ENCODE measurements at places on chromosomes 4 and X.

DNA sequence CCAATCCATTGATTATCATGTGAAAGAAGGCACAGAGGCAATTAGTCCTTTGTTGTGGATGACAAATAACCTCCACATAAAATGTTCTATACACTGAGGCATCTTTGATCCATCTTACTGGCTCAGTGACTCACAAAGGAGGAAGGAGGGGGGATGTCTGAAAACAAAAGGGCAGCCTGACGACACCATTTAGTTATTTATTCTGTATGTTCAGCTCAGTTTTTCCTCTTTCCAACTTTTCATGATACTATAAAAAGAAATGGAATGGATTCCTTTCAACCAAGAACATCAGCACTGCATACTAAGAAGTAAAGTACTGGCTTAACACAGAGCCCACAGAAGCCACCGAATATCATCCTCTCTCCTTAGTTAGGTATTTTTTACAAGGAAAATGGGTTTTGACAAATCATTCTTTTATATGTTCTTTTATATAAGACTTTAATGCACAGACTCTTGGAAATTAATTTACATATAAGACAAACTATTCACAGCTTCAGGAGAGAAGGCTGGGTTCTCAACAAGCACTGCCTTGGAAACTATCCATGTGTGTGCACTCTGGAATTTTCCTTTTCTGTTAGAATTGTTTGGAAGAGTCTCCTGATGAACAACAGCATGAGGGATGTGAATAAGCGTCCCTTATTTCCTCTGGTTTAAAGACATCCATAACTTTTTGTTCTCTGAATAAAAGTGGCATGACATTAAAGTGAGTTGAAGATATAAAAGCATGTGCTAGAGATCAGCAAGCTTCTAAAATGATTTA lies 135.6 kb downstream of the TSPAN5 start:
- no peak for DNase-seq

DNA sequence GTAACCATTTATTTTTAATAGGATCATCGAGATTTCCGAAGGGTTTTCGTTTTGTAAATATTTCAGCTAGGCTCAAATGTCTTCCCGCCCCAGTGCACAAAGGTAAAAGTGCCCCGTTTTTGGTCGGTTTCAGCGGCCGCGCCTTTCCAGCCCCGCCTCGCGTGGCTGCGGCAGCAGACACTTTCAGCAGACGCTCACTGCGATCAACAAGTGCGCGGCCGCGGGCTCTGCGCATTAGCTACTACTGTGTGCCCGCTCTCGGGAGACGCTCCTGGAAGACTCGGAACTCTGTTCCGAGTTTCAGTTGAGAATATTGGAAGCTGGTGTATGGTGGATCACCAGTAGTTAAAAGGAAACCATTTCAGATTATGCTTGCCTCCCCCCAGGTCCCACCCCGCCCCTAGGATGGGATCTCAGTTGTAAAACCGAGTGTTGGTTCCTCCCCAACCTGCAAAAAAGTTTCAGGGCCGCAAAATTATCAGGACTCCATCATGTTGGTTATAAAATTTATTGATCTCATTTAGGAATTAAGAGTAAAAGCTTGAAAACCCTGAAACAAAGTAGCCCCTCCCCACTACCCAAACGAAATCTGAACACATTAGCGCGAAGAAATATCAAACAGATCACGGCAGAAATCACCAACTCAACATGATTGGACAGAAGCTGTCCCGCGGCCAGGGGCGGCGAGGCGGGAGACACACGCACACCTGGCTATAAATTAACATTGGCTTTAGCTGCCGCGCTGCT lies 2.2 kb downstream of the SOX3 start:
- DNase-seq = no peak

DNA sequence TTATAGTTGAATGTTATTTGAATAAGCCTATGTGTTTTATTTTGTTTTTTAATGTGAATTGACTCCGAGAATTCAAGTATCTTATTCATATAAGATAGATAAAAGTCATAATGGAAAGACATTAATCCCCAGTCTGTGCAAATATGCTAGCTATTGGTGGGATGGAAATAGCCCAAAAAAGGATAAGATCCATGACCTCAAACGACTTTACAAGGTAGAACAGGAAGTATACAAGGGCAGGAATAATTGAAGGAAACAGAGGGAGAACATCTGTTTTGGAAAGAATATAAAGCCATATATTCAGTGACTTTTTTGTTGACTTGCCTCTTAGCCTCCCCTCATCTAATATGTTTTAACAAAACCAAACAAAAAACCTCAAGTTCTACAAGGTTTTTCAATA lies 9.0 kb downstream of the ABCE1 start:
- DNase-seq = no peak

DNA sequence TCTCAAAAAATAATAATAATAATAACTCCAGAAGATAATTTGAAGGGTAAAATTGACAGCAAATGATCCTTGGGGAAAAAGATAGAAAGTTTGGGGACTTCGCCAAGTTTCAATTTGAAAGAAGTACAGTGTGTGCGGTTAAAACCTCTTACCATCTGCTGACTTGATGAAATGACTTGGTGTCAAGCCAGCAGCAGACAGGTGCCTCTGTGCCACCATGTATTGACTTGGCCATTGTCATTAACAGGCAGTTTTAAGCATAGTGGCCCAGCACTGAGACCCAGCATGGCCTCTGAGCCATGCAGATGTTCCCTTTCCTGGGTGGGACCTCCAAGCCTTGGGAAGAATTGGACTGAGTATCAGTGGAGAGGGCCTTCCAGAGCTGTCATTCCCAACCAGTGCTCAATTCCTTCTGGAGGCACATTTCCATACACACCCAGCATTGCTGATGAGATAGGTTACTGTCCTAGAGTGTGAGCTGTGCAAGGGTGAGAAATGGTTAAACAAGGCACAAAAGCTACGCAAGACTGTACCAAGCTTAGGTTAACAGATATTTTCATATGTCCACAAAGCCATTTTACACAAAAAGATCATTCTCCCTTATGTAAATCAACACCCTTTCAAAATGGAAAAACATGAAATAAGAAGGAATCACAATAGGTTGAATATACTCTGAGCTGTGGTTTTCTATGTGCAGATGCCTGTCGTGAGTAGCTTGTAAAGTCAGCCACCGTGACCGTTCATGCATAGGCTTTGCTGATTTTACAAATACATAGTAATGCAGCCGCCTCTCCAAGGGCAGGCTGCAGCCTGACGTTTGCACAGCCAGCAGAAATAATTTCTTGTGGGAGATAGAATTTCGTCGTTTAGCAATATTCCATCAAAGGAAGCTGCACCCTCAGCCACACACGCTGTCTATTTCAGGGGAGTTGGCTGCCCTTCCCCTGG lies 59.4 kb upstream of the FBXW7 start:
- DNase-seq = no peak

- no peak for DNase-seq
Measured at GRCh38 chr4:78432896-78433295, 118.7 kb upstream of the ANXA3 start.

DNA sequence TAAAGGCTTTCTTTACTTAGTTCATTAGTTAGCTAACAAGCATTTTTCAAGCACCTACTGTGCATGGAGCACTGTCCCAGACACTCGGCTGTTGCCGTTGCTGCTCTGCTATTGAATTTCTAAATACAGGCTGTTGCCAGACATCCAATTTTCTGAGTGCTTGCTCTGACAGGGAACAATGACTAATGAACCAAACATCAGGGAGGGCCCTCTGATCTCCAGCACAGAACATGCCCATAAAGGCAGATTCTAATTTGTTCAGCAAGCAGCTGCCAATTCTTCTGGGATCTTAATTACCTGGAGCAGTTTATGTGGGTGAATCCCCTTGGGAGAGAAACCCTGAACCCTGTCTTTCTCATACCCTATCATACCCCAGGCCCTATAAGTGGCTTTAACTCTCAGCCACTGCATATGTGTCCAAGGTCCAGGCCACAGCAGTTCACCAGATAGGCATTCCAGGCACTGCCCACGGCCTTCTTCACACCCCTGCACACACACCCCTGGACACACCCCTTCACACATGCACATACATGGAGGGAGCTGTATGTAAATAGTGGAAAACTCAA lies 27.9 kb downstream of the TSC22D3 start:
- peak; percentile 51 for DNase-seq

GRCh38 chr4:181874602-181875001 lies 368.6 kb upstream of the TENM3 start:
- DNase-seq = no peak

- no peak for DNase-seq
Measured at GRCh38 chr4:86132468-86132867, 227.4 kb downstream of the MAPK10 start.

GRCh38 chr4:26141911-26142638 lies 178.7 kb upstream of the RBPJ start:
- DNase-seq = no peak

GRCh38 chr4:95348418-95348817 lies 200.4 kb downstream of the UNC5C start:
- no peak for DNase-seq

Measured in NCI-H1417 treated with DMSO at 0.1 percent for 48 hours (cell line).